ENCODE measurements at places on chromosomes 12 and 14. TPM values are rescaled to one million over a fixed set of nuclear protein-coding genes. Genes with fewer than 3 reads are reported as not detected.

The SCARB1 gene
- 3.2 TPM for total RNA-seq

GRCh38 chr14:64405295-64405694 lies 17.1 kb downstream of the MTHFD1 start:
- no peak for DNase-seq

DNA sequence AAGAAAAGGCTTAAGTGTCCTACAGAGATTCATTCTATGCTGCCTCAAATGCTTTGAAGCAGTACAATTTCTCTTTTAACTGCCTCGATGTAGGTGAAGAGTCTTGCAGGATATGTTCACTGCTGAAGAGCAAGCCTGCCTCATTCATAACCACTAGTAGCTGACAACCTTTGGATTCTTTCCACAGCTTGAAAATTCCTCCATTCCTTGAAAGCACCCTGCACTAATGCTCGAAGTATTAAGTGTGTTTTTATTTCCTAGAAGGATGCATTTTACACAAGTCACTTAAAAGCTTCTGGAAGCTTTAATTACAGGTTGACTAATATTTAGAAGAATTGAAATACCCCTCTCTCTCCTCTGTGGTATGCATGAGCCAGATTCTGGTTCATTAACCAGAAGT lies 429.4 kb downstream of the DIO2 start:
- DNase-seq: no peak

DNA sequence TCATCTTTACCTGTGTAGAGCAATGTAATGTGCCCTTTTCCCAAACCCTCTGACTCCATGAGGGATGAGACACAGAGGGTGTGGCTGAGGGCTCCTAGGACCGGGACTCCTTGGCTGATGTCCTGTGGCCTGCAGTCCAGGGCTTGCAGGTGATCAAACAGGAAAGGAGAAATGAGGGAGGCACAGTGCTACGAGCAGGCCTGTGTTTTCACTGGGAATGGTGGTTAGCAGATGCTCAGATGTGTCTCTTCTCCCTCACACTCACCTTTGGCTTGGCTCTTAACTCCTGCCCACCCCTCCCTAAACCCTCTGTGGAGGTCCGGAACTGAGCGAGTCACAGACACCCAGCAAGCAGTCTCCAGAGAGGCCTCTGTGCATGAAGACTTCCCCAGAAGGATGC lies 254.4 kb downstream of the DAD1 start:
- DNase-seq: no peak

- DNase-seq: no peak
Observed at GRCh38 chr14:101025131-101025530, 121.6 kb upstream of the RTL1 start.

GRCh38 chr14:34835312-34835711 lies 39.8 kb downstream of the BAZ1A start:
- no peak for DNase-seq

- no peak for DNase-seq
Observed at GRCh38 chr14:24673059-24673458, 39.1 kb upstream of the GZMB start.

DNA sequence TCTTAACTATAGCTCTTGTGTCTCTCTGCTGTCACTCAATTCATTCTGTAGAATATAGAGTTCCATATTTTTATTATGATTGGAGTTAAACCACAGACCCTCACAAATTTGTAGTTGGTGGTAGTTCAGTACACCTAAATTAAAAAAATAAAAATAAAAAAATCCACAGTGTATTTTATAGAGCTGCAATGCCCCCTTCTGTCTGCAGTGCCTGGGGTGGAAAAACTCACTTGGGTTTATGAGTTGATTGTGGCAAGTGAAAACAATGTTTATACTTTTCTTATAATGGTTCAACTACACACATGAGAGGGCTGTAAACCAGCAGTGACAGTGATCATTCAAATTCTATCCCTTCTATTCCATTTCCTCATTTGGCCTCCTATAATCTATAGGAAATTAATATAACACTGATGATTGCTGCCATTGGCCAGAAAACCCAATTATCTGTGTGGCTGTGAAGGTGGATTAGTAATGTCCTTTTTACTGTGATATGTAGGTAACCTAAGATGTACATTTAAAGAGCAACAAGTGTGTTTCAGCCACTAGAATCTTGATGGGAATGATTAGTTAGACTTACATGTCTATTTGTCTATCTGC lies 166.9 kb upstream of the LRIG3 start:
- DNase-seq: no peak

DNA sequence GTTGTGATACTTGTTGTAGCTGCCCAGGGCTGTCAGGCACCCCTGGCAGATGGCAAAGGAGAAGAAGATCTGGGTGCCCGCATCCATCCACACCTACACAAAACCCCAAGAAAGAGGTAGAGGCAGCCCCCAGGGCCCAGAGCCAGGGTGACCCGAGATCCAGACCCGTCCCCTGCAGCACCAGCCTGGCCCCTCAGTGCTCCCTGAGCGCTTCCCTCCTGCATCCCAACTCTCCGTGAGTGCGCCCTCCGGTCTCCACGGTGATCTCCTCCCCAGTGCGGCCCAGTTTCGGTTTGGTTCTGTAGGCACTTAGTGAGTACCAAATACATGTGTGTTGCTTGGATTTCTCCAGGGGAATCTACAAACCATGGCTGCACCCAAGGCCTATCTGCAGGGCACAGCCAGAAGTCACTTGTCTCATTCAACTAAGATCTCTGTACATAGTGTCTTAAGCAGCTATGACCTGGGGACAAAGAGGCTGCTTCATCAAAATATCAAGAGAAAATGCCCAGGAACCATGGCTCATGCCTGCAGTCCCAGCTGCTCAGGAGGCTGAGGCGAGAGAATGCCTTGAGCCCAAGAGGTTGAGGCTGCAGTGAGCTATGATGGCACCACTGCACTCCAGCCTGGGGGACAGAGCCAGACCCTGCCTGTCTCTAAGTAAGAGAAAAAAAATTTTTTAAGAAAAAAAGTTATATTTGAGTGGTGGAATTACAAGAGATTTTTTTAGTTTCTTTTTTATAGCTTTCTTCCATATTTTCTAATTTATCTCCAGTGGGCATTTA lies 15.9 kb downstream of the SLC6A12 start:
- no peak for DNase-seq

DNA sequence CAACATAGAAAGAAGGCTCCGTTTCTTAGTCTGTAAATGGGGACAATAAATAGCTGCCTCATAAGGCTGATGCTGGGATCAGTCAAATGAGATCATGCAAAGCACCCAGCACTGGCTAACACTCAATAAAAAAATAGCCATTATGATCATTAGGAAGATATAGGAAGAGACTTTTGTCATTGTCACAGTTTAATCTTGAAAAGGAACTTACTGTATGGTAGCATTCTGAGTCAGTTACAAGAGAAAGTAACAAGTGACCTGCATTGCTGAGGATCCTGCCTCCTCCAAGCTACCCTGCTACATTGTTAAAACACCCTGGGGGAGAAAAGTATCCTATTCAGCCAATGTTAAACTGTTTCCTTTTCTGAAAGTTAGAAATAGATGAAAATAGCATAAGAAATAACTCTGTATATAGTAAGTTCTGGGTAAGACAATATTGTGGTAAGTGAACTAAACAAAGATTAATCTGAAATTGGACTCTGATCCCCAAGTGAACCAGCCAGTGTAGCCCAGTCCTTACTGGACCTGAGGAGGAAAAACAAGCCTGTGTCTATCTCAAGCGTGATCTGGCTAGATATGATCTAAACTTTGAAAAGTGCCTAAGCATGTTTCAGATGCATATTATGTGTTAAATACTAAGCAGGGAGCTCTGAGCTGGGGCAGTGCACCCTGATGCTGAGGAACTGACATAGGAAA lies 3.6 kb upstream of the NUDT4 start:
- DNase-seq: no peak

DNA sequence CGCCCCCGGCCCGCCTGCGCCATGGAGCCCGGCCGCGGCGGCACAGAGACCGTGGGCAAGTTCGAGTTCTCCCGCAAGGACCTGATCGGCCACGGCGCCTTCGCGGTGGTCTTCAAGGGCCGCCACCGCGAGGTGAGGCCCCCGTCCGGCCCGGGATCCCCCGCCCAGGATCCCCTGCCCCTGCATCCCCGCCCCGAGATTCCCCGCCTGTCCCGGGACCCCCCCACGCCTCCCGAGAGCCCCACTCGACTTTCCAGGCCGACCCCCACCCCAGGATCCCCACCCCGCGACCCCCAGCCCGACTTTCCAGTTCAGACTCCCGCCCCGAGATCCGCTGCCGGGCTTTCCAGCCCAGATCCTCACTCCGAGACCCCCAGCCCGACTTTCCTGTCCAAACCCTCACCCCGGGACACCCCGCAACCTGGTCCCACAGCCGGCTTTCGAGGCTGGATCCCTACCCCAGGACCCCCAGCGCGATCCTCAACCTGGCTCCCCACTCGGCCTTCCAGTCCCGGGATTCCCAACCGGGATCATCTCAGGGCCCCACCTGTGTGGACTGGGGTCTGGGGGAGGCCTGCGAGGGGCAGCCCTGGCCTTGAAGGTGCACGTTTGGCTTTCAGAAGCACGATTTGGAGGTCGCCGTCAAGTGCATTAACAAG lies 688 bp downstream of the ULK1 start:
- DNase-seq: no peak
